Motor neuron (in vitro differentiated cells): ENCODE measurements at places on chromosomes 16 and 17. TPM values are rescaled to one million over a fixed set of nuclear protein-coding genes. Genes with fewer than 3 reads are reported as not detected.

KRT39 gene
- total RNA-seq, result not detected in 2 replicates

PRSS8 gene
- 0.43 and 0.59 TPM in 2 replicates for total RNA-seq

GABARAP gene
- 578 and 617 TPM in 2 replicates for total RNA-seq

ASPSCR1 gene
- 24.2 and 27.0 TPM in 2 replicates for total RNA-seq

LGALS9B gene
- not detected in 2 replicates for total RNA-seq

CD19 gene
- 0.75 TPM in 1 of 2 replicates, not detected in the other for total RNA-seq

ENPP7 gene
- total RNA-seq, result 0.49 and 0.73 TPM in 2 replicates

GP2 gene
- 0.05 and 0.21 TPM in 2 replicates for total RNA-seq

KRTAP4-2 gene
- total RNA-seq, result not detected in 2 replicates

HOXB2 gene
- 9.1 and 9.3 TPM in 2 replicates for total RNA-seq

TPSB2 gene
- total RNA-seq, result 0.62 TPM in 1 of 2 replicates, not detected in the other
